ENCODE measurements at places on chromosomes 13 and 19. TPM values are rescaled to one million over a fixed set of nuclear protein-coding genes. Genes with fewer than 3 reads are reported as not detected.

MRPL54 gene
- total RNA-seq, result 39.6 TPM

TEAD2 gene
- 48.8 TPM for total RNA-seq

DNA sequence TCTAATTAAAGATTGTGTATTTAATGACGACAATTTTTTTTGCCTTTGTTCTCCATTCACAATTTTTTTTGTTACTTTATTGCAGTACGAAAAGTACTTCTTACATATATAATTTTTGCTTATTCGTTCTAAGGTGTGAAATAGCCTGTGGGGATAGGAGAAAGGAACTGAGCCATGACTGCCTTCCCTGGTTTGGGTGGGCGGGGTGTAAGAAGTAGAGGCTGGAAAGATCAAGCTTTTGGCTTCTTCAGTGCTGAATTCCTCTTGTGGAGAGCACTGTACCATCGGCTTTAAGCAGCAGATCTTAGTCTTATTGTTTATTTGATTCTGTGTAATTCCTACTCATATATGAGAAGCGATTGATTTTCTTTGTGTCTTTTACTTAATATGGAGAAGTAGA lies 115.8 kb downstream of the NBEA start:
- no peak for DNase-seq

GRCh38 chr13:39282400-39282972 lies 244.2 kb downstream of the NHLRC3 start:
- DNase-seq, result no peak

- DNase-seq, result no peak
These were observed 135.6 kb downstream of the PRR20E start for GRCh38 chr13:57302604-57303003.

GRCh38 chr13:73079359-73079758 lies 20.6 kb downstream of the KLF5 start:
- DNase-seq, result no peak

- DNase-seq, result no peak
These were observed 27.1 kb downstream of the POU4F1 start for GRCh38 chr13:78576261-78576660.

GRCh38 chr13:22128441-22129408 lies 457.9 kb downstream of the FGF9 start:
- no peak for DNase-seq

GRCh38 chr13:26680572-26680971 lies 80.0 kb downstream of the GPR12 start:
- DNase-seq, result no peak
